ENCODE measurements at places on chromosomes 7 and 10.

DNA sequence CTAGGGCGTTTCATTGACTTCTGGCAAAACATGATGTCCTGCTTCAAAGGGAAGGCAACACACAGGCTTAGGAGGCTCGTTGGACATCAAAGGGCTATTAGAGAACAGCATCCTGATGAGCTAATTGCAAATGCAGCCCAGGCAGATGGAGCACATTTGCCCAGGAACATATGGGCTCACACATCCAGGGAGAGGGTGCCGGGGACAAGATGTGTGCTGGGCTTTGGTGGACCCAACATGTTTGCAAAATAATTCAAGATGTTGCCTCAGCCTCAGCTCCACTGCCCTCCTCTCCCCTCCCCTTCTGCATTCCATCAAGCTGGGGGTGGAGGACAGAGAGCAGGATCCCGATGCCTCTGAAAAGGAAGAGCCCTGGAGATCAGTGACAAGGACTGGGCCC lies 217.1 kb upstream of the ZMIZ1 start:
- no peak for DNase-seq

GRCh38 chr7:56033671-56034432 lies 17.4 kb downstream of the PSPH start:
- peak; percentile 64 for DNase-seq

GRCh38 chr10:125823663-125824251 lies 411 bp downstream of the BCCIP start:
- no peak for DNase-seq

GRCh38 chr10:56090914-56091540 lies 270.0 kb downstream of the ZWINT start:
- no peak for DNase-seq

DNA sequence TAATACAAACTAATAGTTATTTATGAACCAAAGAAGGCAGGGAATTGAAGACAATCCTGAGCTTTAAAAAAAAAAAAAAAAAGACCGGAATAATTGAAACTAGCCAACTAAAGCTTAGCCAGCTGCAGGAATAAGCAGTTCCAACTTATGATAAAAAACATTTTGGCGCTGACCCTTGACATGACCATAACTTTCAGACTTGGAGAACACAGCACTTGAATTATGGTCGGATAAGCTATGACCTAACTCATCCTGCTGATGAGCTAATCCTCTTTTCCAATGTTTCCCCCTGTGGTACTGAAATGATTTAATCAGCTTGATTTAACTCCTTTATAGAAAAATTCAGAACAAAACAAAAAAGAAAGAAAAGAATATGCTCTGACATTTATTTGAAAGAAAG lies 181.8 kb downstream of the DGKB start:
- no peak for DNase-seq

DNA sequence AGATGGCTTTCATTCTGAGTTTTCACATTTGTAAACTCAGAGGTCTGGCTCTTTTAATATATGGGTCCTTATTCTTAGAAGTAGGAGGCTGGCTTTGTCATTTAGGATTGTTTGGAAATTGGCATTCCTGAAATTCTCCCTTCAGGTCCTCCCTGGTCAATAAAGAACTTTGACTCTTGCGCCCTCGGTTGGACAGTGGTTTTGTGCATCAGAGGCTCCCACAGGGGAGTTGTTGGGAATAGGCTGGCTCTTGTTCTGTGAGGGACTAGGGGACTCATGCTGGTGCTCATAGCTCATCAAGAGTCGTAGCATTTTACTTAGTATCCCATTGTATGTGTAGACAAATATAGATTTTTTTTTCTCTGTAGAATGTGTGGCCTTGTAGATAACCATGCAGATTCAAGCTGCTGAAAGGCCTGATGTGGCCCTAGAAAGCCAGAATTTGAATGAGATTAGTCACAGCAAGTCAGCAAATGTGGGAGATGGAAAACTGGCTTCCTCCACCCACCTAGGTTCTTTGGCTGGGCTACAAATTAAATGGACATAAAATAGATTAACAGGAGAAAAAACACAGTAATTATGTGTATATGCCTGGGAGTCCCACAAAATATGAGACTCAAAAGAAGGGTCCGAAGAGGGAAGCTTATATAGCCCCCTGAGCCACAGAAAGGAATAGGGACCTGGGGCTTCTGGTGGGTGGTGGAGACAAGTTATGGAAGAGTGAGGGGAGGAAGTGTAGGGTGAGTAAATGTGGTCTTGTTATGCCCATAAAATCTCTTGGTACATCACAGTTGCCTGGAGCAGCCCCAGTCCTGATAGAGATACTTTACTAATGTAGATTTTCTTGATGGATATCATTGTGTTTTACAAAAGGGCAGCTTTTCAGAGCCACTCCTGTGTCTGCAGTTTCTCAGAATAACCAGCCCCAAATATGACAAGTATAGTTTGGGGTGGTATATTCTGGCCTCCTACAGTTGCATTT lies 94.6 kb upstream of the BTBD16 start:
- no peak for DNase-seq

DNA sequence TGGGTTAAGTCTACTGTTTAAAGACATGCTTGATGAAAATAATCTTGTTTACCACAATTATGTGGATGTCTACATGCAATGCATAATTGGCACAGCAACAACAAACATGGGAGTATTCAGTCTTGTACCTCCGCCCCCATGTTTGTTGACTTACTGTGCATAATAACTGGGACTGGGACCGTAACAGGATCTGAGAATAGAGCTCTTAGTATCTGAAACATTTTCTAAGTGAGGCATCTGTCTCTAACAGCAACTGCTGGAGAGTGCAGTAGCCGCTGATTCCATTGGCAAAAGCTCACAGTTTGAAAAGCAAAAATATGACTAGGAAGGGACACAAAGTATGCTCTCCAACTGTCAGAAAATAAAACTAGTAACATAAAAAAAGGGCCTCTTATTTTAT lies 61.6 kb downstream of the ENO4 start:
- no peak for DNase-seq

GRCh38 chr10:69360485-69361302 lies 56.0 kb downstream of the TACR2 start:
- DNase-seq: peak; percentile 36

DNA sequence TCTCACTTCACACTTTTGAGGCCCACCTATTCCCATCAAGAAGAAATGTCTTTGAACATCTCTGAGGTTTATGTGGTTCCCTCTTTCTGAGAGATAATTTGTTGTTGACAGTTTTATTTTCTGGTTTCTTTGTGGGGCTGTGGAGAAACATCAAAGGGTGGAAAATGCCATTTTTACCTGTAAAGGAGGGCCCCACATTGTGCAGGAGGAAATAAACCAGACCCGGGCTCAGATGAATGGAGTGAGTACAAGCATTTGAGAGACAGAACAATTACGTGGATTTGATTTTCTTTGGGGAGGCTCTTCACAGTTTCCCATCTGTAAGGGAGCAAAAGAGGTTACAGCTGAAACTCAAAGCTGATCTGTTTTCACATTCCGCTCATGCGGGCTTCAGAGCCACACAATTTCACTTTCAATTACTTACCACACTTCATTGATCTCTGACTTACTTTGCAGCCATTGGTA lies 29.8 kb downstream of the ITPRIP start:
- no peak for DNase-seq

GRCh38 chr7:123125231-123125630 lies 74.5 kb downstream of the SLC13A1 start:
- DNase-seq: no peak

DNA sequence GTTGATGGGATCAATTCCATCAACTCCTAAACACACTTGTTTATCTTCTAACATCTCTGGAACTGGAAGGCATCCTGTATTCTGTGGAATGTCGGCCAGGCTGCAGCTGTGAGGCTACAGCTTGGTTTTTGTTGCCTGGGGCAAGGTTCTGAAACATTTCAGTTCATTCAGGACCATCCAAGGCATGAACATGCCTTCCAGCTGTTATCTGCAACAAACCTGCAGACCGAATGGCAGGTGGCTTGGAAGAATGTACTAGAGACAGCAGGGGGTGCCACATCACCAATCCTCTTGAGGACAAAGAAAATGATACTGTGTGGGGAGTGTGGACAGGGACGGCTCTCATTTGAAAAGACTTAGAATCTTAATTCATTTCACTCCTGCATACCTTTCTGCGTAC lies 12.4 kb downstream of the PAPOLB start:
- DNase-seq: peak; percentile 16

DNA sequence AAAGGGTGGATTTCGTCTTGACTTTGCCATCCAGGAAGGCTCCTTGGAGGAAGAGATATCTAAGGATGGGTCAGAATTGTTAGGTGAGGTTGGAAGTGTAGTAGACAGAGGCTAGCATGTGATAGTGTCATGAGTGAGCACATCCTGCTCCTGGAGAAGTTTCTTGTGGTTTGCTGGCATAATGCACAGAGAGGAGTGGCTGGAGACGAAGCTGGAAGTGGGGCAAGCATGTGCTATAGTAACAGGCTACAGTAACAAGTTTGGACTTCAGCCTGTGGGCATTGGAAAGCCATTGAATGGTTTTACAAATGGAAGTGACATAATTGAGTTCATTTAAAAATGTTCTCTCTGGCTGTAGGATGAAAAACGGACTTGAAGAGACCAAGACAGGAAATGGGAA lies 175.6 kb upstream of the VWC2 start:
- DNase-seq: no peak

DNA sequence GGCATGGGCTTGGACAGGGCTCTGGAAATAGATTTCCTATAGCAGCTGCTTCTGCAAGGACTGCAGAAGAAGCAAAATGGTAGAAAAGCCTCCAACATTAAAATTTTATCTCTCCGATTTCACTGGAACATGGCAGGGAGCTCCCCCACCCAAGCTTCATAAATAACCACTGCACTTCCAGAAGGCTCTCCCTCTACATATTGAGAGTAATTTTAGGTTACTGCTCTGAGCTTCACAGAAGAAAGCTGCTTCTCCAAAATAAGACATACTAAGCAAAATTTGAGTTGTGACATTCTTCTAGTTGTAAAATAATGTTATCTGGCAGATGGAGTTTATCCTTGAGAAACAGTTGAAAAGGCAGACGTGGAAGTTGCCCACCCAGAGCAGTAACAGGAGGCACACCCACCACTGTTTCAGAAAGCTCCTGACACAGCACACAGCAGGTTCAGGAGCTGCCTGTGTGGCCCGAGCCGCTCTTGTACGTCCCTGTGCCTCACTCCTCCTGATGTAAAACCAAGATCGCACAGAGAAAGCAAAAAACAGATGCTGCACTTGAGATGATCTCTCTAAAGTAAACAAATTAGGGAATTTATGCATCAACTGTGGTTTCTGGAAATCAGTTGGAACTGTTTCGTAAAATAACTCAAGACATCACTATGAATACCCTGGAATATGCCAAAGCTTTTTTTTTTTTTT lies 621.0 kb downstream of the PARD3 start:
- no peak for DNase-seq

DNA sequence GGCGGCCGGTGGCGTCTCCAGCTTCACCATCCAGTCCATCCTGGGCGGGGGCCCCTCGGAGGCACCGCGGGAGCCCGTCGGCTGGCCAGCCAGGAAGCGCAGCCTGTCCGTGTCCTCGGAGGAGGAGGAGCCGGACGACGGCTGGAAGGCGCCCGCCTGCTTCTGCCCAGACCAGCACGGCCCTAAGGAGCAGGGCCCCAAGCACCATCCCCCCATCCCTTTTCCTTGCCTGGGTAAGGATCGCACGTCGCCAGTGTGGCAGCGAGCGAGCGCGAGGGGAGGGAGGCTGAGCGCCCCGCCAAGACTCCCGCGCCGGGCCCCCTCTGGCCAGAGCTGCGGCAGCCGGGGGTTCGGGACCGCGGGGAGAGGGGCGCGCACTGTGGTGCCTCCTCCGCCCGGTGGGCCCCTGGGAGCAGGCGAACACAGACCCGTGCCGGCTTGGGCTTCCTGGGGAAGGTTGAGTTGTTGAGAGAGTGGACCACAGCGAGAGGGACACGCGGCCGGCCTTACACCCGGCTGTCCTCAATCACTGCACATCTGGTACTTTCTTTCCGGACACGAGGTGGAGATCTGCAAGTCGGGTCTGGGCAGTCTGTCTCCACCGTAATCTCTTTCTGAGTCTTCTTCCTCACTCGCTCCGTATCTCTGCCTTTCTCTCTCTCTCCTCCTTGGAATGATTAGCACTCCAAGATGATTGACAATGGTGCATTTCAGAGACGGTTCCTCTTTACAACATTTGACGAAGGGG lies 652 bp downstream of the HMX2 start:
- no peak for DNase-seq

GRCh38 chr10:104347295-104348045 lies 6.2 kb upstream of the CFAP58 start:
- no peak for DNase-seq

DNA sequence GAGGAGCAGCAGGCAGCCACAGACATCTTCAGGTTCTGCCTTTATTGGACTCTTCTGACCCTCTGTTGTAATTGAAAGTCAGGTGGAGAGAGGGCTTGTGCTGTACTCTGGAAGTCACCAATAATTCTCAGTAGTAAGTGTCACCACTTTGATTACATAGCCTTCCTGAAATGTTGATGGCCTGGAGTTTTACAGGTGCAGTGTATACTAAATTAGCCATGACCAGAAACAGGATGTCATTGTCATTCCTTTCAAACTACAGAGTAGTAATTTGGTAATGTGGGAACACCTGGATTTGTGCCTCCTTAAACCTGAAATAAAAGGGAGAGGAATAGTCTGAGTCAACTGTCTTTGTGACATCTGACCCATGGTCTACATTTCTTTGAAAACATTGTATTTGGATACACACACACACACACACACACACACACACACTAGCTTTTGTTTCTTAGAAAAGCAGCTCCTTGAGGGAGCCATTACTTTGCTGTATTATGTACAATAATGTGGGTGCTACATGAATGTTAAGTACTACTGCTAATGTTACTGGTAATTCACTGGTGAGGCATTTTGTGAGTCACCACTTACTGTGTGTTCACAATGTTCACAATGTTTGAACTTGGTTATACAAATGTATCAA lies 19.6 kb downstream of the ARL4A start:
- no peak for DNase-seq

- DNase-seq: no peak
Measured at GRCh38 chr7:16260236-16260728, 161.1 kb downstream of the CRPPA start.

DNA sequence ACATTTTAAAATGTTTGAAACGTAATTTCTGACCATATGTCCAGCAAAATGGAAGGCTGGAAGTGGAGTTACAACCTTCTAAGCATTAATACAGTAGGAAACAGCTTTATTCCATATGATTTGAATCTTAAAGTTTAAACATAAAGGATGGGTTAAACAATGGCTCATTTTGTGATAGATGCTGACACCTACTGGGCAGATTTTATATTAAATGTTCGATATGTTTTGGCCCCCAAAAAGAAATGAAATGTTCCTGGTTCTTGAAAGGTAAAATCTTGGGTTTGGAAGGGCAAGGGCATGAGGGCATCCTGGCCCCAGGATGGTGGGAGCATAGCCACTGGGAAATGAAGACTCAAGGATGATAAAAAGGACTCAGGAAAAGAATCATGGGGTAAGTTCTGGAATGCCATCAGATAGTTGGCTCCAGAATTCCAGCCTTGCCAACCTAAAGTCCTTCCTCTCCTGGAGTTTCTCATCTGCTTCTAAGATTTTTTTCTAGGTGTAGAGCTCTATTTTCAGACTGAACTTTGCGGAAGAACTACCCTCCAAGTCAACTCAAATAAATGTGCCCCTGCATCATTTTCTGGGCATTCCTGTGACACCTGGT lies 34.6 kb upstream of the SLC35G1 start:
- peak; percentile 42 for DNase-seq

- DNase-seq: no peak
Measured at GRCh38 chr7:2607923-2608904, 23.6 kb upstream of the TTYH3 start.

Data from small intestine (tissue), 16 donors.